Esophagus squamous epithelium (tissue), 5 donors: ENCODE measurements at places on chromosomes 1 and 21. TPM values are rescaled to one million over a fixed set of nuclear protein-coding genes. Genes with fewer than 3 reads are reported as not detected.

The EFNA1 gene
- total RNA-seq: 31.2 TPM

The ADAMTS1 gene
- total RNA-seq: 33.0 TPM

The CR1 gene
- 0.15 TPM for total RNA-seq

The FOXD3 gene
- not detected for total RNA-seq

The LYPD8 gene
- total RNA-seq: not detected

The CFH gene
- total RNA-seq: 13.8 TPM

The NOL9 gene
- 28.4 TPM for total RNA-seq

DNA sequence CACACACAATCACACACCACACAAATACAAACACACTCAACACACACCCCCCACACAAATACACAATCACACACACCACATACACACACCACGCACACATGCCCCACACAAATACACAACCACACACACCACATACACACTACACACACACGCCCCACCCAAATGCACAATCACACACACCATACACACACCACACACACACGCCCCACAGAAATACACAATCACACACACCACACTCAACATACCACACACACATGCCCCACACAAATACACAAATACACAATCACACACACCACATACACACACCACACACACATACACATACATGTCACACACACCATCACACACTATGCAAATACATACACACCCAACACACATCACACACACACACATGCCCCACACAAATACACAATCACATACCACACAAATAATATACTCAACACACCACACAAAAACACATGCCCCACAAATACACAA, 50.2 kb downstream of the PRDM15 start:
- DNase-seq: no peak

GRCh38 chr1:107875689-107876088, 89.3 kb downstream of the VAV3 start:
- DNase-seq: no peak

GRCh38 chr1:5254131-5254725, 599.8 kb downstream of the AJAP1 start:
- no peak for DNase-seq

DNA sequence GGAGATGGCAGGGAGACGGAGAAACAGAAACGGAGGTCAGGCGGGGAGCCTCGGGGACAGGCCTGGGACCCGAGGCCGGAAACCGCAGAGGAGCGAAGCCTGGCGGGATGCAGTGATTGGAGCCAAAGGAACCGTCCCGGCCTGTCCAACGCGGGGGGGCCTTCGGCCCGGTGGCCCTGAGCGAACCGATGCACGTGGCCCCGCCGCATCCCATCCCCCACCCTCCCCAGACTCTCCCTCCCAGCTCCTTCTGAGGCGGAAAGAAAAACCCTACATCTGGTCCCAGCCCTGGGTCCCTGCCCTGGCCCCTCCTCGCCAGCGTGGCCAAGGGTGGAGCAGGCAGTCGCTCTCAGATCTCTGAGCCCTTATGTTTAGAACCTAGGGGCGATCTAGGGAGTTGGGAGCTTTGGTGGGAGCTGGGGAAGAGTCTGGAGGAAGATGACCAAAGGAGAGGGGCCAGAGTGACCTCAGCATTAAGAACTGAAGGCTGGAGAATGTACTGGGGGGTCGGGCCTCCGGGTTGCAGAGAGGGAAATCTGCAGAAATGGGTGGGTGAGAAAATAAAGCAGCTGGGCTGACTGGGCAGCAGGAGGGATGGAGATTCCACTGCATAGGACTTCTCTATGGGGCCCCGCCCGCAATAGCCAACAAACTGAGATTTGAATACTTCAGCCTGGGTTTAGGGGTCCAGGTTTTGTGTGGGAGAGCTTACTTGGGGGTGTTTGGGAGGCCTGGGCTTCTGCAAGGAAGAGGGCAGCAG, 1.5 kb upstream of the CRABP2 start:
- DNase-seq: no peak

DNA sequence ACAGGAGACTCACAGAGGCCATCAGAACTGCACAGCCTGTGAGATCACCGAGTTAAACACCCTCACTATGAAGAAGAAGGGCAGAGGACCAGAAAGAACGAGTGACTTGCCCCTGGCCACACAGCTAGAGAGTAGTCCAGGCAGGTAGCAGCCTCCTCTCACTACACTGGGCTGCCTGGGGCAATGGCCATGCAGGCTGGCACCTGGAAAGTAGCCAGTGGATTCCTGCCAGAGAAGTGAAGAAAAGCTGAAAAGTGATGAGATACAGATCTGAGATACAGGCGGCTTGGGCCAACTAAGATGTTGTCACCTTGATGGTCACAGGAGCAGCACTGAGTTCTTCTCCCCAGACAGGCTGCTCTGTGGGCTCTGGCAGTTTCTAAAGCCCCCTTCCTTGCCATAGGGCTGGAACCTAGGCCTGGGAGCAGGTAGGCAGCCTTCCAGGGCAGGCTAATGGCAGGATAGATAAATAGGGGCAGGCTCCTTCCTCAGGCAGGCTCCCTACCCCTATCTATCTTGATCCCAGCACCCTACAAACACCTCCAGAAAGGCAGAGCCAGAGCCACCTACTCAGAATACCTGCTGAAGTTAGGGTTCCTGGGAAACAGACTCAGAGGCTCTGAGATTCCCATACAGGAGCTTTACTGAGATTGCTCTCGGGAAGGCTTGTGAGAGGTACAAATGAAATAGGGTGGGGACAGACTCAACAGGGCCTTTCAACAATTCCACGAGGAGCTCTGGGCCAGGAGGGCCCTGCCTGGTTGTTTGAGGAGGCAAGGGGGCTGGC, 106.3 kb downstream of the BEND5 start:
- no peak for DNase-seq

DNA sequence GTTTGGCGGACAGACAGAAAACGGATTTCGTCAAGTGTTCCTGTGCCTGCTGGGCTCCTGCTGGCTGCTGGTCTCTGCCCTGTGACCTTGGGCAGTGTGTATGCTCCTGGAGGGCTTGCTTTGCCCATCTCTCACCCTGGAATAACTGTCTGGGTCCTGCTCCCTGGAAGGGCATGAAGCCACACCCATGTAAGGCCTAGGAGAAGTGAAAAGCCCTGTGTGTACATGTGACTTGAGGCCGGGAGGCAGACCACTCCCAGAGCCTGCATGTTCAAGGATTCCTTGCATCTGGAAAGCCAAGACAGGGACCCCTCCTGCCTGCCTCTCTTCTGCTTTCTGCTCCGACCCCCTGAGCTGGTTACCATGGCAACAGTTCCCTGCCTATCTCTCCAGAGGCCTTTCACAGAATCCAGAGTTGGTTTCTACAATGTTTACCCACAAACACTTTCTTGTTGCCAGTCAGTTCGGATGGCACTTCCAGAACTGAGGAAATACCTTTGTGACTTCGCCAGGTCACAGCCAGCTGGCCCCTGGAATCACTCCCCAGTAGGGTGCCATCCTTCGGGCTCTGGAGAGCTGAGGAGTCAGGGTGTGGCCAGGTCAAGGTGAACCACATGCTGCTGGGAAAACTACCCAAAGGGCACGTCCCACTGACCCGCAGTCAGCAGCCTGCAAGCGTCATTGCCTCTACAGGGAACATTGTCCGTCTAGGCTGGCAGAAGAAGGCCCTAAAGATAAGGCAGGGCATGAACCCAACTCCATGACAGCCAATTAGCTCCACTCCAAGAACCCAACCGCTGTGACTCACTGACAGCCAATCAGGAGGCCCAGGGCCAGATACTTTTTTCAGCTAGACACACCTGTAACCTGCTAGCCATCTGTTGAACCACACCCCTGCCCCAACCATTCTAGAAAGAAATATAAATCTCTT, 14.7 kb upstream of the GPR37L1 start:
- DNase-seq: no peak

DNA sequence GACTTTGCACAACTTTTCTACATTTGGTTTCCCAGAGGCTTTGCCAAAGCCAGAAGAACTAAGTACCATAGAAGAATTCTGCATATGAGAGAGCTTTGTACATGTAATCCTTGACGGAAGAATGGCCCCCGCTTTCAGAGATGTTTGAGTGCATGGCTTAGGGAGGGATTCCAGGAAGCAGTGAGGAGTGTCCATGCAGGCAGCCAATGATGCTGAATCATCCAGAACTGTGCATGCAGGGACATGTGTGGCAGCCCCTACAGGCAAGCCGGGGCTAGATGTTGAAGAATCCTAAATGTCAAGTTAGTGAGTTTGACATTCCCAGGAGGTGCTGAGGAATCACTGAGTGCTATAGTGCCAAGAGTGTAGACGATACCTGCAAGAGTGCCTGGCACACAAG, 9.9 kb upstream of the HAO2 start:
- DNase-seq: no peak

GRCh38 chr1:154468535-154469250, 33.3 kb upstream of the TDRD10 start:
- no peak for DNase-seq

- DNase-seq: no peak
Measured at GRCh38 chr1:115099693-115100050, 10.4 kb upstream of the TSPAN2 start.

- no peak for DNase-seq
Measured at GRCh38 chr1:42133809-42134526, 19.2 kb upstream of the GUCA2B start.

DNA sequence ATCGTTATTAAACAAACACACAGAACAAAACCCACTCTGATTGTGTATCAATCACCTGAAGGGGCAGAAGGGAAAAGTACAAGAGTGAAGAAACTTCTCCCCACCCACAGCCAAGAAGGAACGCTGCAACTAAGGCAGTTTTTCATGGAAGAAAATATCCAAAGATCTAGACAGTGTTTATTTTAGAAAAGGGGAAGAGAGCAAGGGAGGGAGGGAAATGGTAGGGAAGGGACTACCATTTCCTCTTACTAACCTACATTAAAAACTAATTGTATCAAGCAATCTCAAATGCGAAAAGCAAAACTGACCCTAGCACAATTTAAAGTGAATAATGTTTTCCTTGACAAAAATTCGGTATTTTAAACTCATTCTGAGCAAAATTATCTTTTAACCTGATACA, 3.5 kb downstream of the NRIP1 start:
- no peak for DNase-seq

DNA sequence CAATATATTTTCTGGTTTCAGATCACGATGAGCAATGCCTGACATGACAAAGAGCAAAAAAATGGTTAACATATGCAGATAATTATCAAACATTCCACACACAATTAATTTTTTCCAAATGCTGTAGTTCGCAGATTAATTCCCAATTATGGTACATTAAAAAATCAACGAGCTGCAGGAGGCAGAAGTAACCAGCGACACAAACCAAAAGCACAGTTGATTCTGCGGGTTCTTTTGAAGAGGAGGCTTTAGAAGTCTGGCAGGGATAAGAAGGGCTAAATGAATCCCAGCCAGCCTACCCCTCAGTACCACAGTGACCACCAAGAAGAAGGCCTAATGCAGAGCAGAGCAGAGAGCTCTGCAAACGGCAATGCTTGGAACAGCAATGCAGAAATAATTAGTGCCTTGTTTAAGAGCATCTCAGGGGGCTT, 17.0 kb upstream of the KNCN start:
- no peak for DNase-seq

GRCh38 chr1:95948023-95948422, 714.0 kb downstream of the RWDD3 start:
- no peak for DNase-seq

- DNase-seq: no peak
Measured at GRCh38 chr1:175976865-175977642, 230.0 kb downstream of the COP1 start.

DNA sequence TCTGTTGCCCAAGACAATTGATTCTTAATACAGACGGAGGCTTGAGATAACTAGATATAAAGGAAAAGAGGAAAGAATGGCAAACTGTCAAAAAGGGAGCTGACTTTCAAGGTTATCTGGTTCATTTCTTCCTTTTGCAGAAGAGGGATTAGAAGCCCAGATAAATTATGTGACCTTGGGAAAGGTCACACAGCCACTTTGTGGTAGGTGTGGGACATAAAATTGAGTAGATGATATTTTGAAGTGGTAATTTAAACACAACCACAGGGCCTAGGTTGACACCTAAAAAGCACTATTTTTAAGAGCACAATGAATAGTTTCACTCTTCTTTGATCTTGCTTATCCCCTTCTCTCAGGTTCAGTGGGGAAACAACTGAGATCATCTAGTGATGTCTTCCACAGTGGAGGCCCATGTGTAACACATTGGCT, 16.9 kb upstream of the KIAA0040 start:
- DNase-seq: no peak

- no peak for DNase-seq
Measured at GRCh38 chr1:44812822-44813543, 4.7 kb downstream of the BTBD19 start.

DNA sequence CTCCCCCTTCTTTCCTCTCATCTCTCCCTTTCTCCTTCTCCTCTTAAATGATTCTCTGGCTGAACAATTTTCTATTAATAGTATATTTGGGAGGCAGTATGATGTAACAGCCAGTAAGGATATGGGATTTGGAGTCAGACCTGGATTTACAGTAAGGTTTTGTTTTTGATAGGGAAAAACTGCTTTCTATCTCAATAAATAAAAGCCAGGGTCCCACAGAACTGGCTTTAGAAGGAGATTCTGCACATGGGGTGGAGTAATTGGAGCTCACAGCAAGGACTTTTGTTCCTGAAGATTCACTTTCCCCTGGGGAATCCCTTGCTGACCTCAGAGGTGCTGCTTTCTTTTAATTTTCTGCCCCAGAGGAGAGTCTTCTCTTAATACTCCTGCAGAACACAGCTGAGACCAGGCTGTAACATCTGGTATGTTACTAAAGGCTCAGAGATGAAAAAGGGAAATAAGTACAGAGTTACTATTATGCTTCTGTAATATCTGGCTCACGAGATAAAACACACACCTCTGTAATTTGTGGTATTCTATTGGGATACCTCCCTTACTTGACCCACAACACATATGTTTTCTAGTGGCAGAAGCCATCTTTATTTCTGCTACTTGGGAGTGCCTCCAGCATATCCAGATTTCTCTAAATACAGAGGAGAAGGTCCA, 13.4 kb downstream of the EPB41 start:
- DNase-seq: no peak

DNA sequence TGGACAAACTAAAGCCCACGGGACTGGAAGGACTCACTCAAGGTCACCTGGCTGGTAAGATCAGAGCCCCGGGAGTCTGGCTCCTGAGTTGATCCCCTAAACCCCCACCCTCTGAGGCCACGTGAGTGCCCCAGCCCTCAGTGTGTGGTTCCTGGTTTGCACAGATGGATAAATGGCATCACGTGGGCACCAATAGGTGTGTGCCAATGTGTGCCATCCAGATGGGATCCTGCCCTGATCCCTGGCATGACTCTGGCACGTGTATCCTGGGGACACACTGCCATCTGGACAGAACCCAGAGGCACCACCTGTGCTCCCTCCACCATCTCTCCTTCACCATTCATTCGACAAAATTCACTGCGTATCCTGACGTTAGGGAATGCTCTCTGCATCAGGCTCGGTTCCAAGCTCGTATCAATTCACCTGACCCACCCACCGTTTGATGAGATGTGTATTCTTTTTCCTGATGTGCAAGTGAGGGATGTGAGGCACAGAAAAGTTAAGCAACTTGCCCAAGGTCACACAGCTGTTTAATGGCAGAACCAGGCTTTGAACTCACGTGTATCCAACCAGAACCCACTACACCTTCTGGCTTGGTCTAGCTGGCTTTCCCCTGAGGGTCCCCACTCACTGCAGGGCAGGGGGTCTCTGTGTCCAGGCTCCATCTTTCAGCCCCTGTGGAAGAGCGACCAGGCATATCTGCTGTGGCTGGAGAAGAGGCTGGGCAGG, 49.8 kb upstream of the PAX7 start:
- DNase-seq: no peak
